ENCODE measurements at places on chromosomes 11 and 22.

- no peak for DNase-seq
These were observed 11.0 kb downstream of the MN1 start for GRCh38 chr22:27790376-27791158.

- DNase-seq, result no peak
These were observed 6.8 kb downstream of the SAC3D1 start for GRCh38 chr11:65047581-65048422.

- DNase-seq, result no peak
These were observed 4.0 kb upstream of the TRIM29 start for GRCh38 chr11:120141768-120142423.

DNA sequence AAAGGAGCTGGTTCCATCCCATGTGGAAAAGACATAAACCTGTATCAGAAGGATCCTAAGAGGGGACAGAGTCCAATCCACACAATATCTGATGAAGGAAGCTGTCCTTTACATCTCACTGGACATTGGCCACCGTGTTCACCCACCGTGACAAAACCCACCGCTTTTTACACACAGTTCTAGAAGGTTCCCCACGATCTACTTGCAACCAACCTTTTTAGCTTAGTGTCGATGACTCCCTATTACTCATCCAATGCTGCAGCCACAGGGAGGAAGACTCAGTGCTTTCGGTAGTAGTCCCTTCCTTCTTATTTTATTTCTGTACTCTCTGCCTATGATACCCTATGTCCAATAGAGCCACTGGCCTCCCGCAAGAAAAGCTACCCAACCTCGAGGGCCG is 65.4 kb downstream of the MAPK1 start:
- DNase-seq, result no peak

GRCh38 chr22:22467112-22467511 is 41.4 kb downstream of the ZNF280B start:
- DNase-seq, result no peak

All from NCI-H524 treated with DMSO at 0.1 percent for 48 hours (cell line).